Stimulated activated naive CD4-positive, alpha-beta T cell (primary cell): ENCODE measurements at places on chromosomes 1 and 21.

GRCh38 chr1:150765296-150765976 lies at the start of gene CTSS:
Gene CTSS (minus strand): TSS chr1:150765778. CDS start chr1:150764763, 1,015 bp downstream.
- DNase-seq: no peak

- no peak for DNase-seq
Observed at GRCh38 chr1:183259924-183260323, 73.9 kb downstream of the LAMC2 start.

DNA sequence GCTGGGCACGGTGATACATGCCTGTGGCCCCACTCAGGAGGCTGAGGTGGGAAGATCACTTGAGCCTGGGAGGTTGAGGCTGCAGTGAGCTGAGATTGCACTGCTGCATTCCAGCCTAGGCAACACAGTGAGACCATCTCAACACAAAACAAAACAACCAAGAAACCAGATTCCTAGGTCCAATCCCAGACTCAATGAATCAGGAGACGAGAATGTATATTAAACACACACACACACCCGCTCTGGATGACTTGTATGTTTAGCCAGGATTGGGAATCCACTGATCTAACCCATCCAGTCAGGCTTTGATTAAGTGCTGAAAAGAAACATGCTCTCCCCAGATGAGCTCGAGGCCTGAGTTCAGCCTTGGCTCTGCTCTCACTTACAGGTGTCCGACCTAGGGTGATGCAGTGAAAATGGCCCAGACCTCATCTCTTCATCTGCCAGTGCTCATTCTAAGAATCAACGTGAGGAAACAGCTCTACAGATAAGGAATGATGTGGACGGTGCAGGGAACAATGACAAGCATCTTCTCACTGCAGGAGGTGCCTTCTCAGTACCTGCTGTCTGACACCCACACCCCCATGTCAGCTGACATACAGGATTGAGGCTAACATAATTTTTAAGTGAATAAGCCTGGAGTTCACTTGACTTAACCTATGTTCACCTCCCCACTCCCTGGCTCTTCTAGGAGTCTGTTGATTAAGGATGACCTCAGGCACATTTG lies 15.3 kb upstream of the SRSF4 start:
- no peak for DNase-seq

DNA sequence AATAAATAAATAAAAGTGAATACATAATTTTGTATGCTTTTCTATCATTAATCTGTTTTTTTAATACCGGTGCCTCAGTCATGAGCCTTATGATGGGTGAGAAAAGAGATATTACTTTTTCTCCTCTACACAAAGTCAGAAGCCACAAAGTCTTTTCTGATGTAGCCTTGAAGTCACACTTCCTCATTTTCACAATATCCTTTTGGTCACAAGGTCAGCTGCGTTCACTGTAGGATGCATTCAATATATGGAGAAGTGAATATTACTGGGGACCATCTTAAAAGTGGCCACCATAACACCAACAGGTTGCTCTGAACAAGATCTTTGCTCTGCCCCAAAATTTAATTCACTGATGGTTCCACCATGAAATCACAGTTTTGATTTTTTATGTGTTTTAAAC lies 83.3 kb upstream of the TNR start:
- DNase-seq: no peak

DNA sequence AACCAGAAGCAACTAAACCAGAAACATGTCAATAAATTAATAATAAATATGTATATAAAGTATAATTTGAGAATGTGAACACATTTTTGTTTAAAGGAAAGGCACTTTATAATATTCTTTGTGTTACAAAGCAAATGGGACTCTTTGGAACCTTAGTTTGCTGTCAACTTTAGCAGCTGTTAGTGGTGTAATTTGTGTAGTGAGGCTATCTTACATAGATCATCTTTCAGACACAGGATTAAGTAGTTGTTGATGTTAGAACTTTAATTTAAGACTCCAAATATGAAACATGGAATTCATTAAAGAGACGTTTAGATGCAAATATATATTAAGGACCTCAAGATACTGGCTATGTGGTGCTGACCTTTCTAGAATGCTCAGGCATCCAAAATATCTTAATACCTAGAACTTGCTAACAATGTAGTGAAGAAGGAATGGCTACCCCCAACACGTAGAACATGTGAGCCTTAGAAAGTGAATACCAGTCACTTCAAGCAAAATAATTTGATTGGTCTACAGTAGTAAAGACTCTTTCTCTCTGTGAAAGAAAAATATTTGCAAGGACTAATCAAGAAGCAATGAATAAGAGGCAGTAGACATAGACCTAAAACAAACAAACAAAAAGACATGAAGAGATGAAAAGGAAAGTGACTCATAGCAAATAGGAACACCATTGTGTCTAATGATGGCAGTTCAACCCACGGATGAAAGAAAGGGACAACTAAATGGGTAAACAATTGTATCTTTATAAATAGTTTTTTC lies 811.4 kb downstream of the USP25 start:
- no peak for DNase-seq

DNA sequence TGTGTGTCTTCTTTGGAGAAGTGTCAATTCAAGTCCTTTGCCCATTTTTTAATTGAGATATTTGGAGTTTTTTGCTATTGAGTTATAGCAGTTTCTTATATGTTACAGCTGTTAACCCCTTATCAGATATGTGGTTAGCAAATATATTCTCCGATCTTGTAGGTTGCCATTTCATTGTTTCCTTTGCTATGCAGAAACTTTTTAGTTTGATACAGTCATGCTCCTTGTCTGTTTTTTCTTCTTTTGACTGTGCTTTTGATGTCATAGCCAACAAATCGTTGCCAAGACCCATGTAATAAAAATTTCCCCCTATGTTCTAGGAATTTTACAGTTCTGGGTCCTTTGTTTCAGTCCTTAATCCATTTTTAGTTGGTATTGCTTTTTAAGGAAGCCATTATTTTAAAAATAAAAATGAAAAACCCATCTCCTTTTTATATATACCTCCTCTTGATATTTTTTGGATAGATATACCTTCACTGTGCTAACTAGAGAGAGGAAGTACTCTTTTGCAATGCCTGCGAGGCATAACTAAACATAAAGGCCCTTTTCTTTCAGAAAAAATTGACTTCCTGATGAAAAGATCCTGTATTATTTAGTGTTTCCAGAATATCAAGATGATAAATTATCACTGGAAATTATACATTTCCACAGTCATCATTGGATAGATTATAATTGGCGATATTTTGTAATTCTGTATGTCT lies 127.8 kb downstream of the HS2ST1 start:
- DNase-seq: no peak

DNA sequence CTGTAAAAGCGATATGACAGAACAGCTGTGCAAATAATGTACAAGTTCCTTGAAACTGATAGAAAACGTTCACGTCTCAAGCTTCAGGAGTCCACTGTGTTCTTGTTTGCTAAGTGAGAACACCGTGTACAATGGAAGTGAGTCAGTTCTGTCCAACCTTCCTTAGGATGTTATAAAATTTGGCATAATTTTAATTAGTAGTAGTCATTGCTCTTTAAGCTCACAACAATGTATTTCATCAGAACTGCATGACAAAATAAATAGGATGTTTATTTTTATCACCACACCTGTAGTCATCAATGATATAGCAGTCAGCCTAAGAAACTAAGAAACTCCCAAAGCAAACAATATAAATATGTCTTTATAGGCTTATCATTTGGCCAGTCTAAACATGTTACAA lies 53.0 kb downstream of the RGS2 start:
- no peak for DNase-seq
